Activated CD8-positive, alpha-beta memory T cell treated with anti-CD3 and anti-CD28 coated beads, Interleukin-2, amount 10 ng/mL, durations not matched to agents 7 days and 5 days (primary cell): ENCODE measurements at places on chromosomes 7 and 10. TPM values are rescaled to one million over a fixed set of nuclear protein-coding genes. Genes with fewer than 3 reads are reported as not detected.

Gene LRRC61
- 25.3 TPM for total RNA-seq

Gene PDE1C
- total RNA-seq, result not detected

Gene DLX6
- total RNA-seq, result not detected

Gene FAM25A
- not detected for total RNA-seq

Gene CXCL12
- not detected for total RNA-seq

Gene ACTA2
- total RNA-seq, result 28.2 TPM

Gene HOXA6
- total RNA-seq, result not detected

Gene MEST
- total RNA-seq, result 3.2 TPM

Gene SLC16A12
- not detected for total RNA-seq

Gene FHIP2A
- 35.7 TPM for total RNA-seq

Gene DPYSL4
- 2.6 TPM for total RNA-seq

Gene FIS1
- total RNA-seq, result 117 TPM

Gene NCAPG2
- 182 TPM for total RNA-seq

Gene PWWP2B
- 6.9 TPM for total RNA-seq

Gene ZNF467
- total RNA-seq, result not detected

Gene ANXA8
- 0.23 TPM for total RNA-seq

Gene PVRIG
- total RNA-seq, result 45.2 TPM

Gene FBXL13
- total RNA-seq, result not detected

Gene ELN
- not detected for total RNA-seq
